Ovary (tissue), 10 donors: ENCODE measurements at places on chromosomes 6 and 20. TPM values are rescaled to one million over a fixed set of nuclear protein-coding genes. Genes with fewer than 3 reads are reported as not detected.

GRCh38 chr20:24741493-24742072, 207.5 kb upstream of the CST7 start:
- no peak for DNase-seq

DNA sequence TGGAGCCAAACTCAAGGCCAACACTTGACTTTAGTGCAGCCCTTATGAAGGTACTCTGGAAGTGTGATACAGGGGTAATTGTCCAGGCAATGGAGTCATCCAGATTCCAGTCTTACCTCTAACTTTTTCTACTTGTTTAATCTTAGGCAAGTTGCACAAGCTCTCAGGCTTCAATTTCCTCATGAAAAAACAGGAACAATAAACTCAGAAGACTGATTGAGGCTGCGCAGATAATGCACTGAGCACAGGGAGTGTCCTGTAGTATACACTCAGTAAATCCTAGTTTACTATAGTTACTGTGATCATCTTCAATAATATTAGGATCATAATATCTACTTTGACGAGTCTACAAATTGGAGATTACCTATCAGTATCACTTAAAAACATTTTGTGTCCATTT, 127.5 kb upstream of the SMLR1 start:
- DNase-seq, result no peak

DNA sequence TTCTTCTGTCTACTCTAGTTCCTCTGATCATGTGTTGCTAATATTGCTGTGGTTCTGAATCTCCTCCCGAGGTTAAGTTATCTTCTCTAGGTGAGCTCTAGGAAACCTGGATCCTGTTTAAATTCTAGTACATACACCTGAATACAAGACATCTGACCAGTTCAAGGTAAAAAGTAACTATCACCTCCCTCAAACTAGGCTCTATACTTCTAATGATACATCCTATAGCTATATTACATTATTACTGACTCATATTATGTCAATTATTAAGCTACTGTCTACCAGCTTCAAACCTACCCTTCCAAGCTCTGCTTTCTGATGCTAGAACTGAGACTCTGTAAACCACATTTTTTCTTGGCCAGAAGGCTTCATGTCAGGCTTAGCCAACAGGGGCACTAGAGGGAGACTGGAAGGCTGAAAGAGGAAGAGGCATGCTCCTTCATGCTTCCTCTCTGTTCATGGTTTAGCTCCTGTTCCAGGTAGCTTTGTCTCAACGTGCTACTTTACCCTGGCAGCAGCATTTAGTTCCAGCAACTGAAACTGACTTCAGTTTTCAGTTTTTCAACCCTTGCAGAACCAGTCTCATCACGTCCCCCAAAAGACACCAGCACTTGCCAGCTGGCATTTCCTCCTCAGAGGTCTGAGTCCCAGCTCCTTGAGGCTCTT, 148.4 kb upstream of the TOP1 start:
- DNase-seq, result no peak

DNA sequence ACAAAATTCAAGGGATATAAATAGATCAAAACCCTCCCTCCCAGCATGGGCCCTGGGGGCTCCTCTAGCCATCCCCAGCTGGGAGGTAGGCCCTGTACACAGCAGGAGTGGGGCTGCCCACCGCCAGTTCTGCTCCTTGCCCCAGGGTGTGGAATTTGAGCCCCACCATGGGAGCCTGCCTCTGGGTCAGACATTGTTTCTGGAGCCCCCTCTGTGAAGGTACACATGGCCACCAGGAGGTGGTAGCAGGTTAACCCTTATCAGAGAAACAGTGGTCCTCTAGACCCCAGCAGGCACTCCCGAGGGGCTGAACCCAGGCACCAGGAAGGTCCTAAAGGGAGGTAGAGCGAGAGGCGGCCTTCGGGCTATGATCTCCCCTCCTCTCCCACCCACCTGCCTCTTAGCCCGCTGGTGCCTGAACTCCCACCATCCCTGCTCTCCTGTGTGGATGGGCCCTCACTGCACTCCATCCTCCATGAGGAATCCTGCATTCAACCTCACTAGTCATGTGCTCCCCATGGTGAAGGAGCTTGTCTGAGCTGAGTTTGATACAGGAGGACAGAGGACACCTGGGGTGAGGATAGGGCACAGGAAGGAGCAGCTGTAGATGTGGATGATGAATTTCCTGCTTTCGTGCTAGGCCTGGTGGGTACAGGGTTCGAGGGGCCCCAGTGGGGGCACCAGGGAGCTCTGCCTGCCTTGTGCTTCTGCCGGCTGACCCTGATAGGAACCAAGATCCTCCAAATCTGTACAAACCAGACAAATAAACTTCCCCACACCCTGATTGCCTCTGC, 114.9 kb downstream of the GRM4 start:
- DNase-seq, result no peak

GRCh38 chr6:14743474-14744211, 502.2 kb upstream of the JARID2 start:
- peak; percentile 42 for DNase-seq

Gene ISM1
- 0.23 TPM for total RNA-seq

Gene ARFGEF3
- total RNA-seq, result 0.18 TPM

Gene YIPF3
- 71.4 TPM for total RNA-seq

Gene PRPH2
- total RNA-seq, result 4.2 TPM

Gene PRELID3B
- total RNA-seq, result 33.3 TPM
